Left kidney (tissue), 8 donors: ENCODE measurements at places on chromosomes 7 and 10. TPM values are rescaled to one million over a fixed set of nuclear protein-coding genes. Genes with fewer than 3 reads are reported as not detected.

DNA sequence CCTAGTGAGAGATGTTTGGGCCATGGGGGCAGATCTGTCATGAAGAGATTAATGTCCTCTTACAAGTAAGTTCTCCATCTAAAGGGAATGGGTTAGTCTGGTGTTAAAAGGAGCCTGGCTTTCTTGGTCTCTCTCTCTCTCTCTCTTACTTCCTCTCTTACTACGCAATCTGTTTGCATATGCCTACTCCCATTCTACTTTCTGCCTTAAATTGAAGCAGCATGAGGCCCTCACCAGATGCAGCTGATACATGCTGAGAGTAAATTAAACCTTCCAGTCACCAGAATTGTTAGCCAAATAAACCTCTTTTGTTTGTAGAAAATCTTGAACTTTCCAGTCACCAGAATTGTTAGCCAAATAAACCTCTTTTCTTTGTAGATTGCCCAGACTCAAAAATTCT lies 884.1 kb downstream of the NRG3 start:
- DNase-seq: no peak

Gene STEAP4
- 0.23 TPM for polyA plus RNA-seq

DNA sequence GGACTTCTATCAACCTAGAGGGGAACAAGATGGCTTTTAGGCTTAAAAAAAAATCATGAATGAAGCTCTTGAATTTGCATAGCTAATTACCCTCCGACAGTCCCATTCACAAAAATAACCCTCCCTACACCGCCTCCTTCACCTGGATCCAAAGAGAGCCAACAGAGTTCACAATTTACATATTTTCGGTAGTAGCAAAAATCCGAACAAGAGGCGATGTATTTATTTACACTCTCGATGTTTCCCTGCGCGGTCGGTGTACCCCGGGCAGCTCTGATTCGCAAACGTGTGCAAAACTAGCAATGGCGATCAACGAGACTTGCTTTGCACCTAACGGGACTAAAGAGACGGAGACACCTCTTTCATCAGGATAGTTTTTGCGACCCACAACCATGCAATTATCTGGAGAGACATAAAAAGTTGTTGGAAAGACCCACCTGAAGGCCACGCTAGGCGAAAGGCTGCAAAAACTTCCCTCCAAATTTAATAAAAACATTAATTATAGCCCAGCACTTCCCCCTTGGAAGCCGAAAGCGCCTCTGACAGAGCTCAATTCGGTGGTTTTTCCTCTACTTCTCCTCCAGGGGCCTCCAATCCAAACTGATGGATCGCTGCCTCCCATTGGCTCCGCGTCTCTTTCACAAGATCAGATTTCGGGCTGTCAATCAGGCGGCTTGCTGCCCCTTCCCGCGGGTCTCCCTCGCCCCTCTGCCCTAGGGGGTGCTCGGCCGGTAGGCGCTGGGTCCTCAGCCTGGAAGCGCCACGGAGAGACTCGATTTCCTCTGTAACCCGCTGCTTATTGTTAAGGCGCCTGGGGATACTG lies at the start of gene ETV1:
Gene ETV1, minus strand, starts transcription at position 541 of the 823 bp plus-strand sequence. CDS start 614 bp downstream, outside the sequence.
- DNase-seq: peak; percentile 86

DNA sequence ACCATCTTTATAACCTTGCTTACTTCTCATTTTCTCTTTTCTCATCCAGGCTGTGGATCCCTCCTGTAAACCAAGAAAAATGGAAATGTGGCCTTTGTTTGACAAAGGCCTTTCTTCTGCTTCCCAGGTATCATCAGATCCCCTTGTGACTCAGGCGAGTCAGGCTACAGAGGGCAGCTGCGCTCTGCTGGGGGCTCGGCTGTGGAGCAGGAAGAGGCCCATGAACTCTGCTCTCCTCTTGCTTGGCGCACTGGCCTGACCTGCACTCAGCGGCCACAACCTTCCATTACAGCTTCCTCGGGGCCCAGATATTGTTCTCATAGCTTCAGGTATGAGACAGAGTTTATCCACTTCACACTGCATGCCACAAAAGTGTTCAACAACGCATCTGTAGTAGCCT lies 457.6 kb upstream of the COBL start:
- DNase-seq: no peak

Gene TLX1
- polyA plus RNA-seq: not detected

Gene SLC13A4
- polyA plus RNA-seq: 6.2 TPM

DNA sequence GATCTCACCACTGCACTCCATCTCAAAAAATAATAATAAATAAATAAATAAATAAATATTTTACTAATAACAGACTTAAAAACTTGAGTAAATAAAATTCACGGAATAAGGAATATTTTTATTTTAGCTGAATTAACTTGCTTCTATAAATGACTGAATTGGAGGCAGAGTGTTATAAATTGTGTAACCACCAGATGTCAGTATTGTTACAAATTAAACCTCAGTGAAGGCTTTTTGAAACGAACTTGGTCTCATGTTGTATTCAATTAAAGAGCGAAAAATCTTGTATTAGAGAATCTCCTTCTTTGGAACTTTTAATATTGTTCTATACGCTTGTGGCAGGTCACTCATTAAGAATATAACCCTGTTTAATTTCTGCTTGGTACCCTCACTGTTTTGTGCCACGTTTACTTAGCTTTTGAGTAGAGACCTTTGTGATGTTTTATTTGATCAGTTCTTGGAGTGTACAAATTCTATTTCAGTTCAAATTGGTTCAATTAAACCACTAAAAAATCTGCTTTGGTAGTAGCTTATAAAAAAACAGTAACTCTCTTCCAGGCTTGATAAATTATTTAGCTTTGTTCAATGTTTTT lies 45.6 kb upstream of the SCIN start:
- peak; percentile 59 for DNase-seq

DNA sequence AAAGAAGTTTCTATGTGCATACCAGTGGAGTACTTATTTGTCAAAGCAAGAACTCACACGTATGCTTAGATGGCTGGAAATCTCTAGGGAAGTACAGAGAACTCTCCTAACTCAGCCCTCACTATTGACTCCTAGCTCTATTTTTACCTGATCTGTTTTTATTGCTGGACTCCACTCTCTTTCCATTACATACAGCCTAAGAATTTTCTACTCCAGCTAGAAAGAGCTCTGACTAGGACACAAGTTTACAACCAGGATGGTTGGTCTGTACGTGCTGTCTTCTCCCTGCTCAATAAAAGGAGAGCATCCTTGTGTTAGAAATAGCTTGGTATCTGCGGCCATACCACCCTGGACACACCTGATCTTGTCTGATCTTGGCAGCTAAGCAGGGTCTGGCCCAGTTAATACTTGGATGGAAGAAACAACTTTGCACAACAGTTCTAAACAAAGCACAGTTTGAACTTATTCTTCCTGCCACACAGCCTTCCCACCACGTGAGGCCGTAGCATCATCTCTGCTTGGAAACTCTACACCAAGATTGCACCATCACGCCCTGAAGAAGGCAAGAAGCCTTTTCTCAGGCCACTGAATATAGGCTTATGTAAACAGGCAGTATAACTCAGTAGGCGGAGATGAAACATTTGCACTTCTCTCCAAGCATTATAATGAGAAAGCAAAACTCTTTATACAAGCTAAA lies 50.7 kb downstream of the KCNMA1 start:
- DNase-seq: no peak

Gene KIAA1549
- 15.5 TPM for polyA plus RNA-seq

DNA sequence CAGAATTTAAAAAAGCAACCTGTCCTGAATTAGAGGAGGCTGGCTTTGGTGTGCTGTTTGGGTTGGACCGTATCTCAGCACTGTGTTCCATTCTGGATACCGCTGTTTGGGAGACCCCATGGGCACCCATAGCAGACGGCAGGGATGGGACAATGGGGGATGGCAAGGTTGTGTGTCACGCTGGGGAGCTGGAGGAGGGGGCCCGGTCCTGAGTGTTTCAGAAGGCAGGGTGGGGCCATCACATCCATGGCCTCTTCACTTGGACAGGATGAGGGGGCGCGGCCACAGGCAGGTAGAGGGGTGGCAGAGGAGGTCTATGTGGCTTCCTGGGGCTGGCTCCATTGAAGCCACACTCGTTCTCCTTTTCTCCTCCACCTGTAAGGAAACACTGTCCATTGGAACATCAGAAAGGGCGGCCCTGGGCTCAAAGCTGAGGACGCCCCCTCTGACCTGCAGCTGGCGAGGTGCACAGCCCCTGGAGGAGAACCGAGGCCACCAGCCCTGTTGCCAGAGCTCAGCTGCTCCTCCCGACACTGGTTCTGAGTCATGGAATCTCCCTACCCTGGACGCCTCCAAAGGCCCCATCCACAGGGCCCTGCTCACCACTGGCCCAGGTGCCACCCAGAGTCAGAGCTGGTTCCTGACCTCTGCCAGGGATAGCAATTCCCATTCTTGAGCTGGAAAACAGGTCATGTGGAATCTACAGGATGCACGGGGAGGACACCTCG lies 587.3 kb downstream of the DNAJB6 start:
- no peak for DNase-seq

Gene PTPRZ1
- polyA plus RNA-seq: 3.5 TPM

DNA sequence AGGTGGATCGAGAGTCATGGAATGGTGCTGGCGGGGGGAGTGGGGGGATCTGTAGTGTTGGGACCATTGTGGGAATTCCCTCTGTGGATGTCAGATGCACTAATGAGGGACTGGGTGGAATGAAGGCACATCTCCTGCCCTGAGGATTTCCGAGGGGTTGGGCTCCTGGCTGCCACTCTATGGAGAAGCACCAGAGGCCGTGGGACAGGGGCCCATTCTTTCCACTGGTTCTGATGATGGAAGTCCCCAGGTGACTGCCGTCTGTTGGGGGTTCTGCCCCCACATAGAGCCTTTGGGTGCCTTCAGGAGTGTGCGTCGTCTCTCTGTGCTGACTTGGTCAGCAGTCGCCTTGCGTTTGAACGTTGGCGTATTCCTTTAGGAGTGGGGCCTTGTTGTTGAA lies 202.9 kb downstream of the GLRX3 start:
- DNase-seq: no peak

DNA sequence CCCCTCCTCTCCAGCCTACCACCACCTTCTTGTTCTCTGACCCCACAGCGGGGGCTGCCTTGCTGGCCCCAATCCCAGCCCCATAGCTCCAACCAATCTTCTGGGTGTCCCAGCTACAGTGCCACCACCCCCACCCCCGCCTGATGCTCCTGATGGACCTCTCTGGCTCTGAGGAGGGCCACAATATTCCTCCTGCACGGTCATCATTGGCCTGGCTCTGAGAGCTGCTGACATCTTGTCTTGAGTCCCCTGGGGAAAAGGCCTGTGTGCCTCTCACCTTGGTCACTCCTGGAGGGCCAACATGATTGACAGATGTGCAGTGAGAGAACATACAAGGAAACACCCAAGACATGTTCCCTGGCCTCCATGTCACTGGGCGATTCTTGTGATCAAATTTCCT lies 7.6 kb downstream of the GDF2 start:
- no peak for DNase-seq

GRCh38 chr10:103872137-103872931 lies 17.0 kb upstream of the SH3PXD2A start:
- no peak for DNase-seq

GRCh38 chr7:135512135-135512887 lies 2.4 kb upstream of the CNOT4 start:
- peak; percentile 28 for DNase-seq

DNA sequence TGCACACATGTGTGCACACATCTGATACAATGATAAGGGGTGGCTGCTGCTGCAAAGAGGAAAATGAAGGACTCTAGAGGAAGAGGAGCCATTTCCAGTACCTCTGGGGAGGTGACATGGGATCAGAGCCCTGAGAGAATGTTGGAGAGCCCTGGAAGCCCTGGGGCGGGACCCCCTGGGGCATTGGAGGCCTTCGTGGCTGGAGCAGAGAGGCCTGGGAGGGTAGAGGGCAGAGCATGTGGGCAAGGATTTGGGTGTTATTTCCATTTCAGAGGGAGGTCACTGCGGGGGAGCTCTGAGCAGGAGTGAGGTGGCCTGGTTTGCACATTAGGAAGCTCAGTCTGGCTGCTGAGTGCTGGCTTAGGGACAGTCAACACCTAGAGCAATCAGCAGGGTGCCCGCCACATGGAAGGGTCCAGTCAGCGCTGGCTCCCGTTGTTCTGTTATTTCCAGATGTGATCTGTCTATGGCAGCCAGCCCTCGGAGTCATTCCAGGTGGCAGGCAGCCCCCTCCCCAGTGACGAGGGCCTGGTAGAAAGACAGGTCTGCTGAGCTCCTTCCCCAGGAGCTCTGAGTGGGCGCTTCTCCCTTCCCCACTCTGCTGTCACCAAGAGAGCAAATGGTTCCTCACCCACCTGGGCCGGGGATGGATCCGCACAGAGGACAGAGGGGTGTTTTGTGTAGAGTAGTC lies 24.1 kb upstream of the BTBD16 start:
- no peak for DNase-seq

- DNase-seq: no peak
These were observed 20.8 kb upstream of the ALOX5 start for GRCh38 chr10:45353186-45353585.

Gene C10orf67
- 2.7 TPM for polyA plus RNA-seq

Gene ZRANB1
- 31.8 TPM for polyA plus RNA-seq

DNA sequence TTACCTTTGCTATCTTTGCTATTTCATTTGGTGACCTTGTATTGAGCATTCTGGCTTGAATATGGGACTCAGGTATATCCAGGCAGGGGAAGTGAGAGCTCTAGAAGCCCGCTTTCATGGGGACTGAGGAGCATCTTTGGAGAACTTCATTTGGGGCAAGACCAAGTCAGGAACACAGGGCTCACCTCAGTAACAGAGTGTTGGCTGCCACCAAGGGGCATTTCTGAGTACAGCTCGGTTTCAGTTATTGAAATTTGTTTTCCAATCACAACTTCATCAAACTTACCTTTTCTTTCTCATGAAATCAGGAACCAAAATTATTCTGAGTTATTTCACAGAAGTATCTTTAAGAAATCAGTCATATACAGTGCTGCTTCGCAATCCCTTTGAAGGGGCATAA lies 337.2 kb downstream of the C7orf25 start:
- no peak for DNase-seq

- no peak for DNase-seq
These were observed 156.5 kb upstream of the AGR3 start for GRCh38 chr7:17038160-17038782.

Gene TCERG1L
- polyA plus RNA-seq: 1.3 TPM

GRCh38 chr7:95190515-95190914 lies 133.8 kb downstream of the PON1 start:
- no peak for DNase-seq

GRCh38 chr7:80082213-80082612 lies 52.4 kb upstream of the GNAI1 start:
- no peak for DNase-seq

DNA sequence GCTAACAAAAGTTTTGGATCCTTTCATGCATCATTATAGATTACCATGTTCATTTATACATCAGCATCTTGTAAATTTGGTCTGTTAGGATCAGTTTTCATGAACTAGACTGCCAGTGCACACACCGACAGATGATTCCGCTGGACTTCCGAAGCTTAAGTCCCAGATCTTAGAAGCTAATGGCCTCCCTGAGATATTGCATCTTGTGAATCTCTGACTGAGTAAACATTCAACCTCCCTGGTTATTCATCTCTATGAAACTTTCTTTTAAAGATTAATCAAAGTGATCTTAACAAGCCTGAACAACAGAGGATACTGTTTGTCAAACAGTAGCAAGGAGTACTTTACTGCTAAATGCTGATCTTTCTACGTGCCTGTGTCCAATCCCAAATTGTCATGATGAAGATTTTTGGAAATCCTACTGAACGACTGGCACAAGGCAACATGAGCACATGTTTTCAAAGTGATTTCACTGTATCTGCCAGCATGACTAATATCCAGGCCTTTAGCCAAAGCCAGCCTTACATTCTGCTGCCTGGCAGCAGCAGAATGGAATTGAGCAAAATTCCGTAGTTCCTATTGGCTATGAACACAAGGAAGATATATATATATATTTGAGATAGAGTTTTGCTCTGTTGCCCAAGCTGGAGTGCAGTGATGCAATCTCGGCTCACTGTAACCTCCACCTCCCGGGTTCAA lies 91.3 kb upstream of the ANK3 start:
- no peak for DNase-seq

- no peak for DNase-seq
These were observed 99.0 kb downstream of the UBE2H start for GRCh38 chr7:129853661-129854268.
